ENCODE measurements at places on chromosomes 6 and 20. TPM values are rescaled to one million over a fixed set of nuclear protein-coding genes. Genes with fewer than 3 reads are reported as not detected.
A peak's percentile ranks its signal among the peaks of the same experiment; 100 is the strongest.

Gene DLL1
- 9.4 TPM for polyA plus RNA-seq

Gene AGPAT1
- 106 TPM for polyA plus RNA-seq

- DNase-seq: peak; percentile 26
These were observed 52.8 kb upstream of the BMP6 start for GRCh38 chr6:7673063-7673536.

DNA sequence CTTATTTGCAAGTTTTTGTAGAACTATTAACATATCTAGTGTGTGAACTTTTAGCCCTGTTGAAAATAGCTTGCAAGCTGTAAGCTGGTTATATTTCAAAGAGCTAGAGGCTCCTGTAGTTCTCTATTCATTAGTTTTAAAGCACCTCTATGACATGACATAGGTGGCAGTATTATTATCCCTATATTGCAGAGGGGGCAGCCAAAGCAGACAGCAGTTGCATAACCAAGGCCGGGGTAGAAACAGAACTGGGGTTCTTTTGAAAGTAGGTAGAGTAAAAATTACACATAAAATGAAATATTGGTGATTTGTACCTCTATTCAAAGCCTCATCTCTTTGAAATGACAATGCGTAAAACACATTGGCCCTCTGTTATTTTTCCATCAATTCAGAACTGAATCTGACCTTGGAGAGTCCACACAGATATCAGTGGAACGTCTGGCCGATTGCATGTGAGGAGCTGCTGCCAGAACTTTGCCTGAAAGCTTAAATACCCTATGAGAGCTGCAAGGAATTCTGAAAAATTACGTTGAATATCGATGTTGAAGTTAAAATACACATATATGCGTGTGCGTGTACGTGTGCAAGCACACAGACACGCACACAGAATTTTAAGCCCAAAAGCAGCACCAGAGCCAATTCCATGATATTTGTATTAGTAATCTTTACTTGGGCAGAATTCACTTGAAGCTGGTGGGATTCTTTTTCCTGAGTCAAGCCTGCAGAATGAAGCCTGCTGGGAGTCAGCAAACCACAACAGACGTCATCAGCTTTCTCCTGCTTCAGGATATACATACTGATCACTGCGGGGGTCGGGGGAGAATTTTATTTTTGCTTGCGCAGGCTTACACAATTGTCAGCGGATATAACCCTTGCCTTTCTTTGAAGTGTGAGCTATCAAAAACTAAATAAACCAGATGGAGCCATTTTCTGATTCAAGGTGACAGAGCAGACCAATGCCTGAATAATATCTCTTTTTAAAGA lies 163.2 kb downstream of the PDE7B start:
- no peak for DNase-seq

GRCh38 chr20:3710703-3711483 lies 1.5 kb downstream of the SIGLEC1 start:
- DNase-seq: no peak

DNA sequence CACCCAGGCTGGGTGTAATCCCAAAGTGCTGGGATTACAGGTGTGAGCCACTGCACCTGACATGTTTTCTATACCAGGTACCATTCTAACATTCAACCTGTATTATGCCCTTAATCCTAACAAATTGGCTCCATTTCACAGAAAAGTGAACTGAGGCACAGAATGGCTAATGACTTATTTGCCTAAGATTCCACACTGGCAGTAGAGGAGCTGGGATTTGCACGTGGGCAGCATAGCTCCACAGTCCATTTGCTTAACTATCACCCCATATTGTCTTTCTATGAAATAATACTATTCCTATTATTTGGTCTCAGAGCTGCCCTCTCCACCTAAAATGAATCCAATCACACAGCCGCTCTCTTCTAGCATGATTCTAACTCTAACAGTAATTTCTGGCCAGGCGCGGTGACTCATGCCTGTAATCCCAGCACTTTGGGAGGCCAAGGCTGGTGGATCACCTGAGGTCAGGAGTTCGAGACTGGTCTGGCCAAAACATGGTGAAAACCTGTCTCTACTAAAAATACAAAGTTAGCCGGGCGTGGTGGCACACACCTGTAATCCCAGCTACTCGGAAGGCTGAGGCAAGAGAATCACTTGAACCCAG lies 23.3 kb upstream of the MYMX start:
- DNase-seq: no peak
